ENCODE measurements at places on chromosomes 12 and 14. TPM values are rescaled to one million over a fixed set of nuclear protein-coding genes. Genes with fewer than 3 reads are reported as not detected.

FAM234B gene
- polyA plus RNA-seq: 9.6 TPM

KRT84 gene
- polyA plus RNA-seq: not detected

ACVRL1 gene
- 29.1 TPM for polyA plus RNA-seq

CFAP251 gene
- polyA plus RNA-seq: 2.9 TPM

DCAF5 gene
- 17.3 TPM for polyA plus RNA-seq

ITGA5 gene
- 11.4 TPM for polyA plus RNA-seq

MORN3 gene
- polyA plus RNA-seq: 1.5 TPM

KCNA5 gene
- 1.8 TPM for polyA plus RNA-seq

ACOT2 gene
- polyA plus RNA-seq: 128 TPM

AHNAK2 gene
- polyA plus RNA-seq: 1.1 TPM

DTX3 gene
- polyA plus RNA-seq: 41.2 TPM

SLC25A21 gene
- 1.3 TPM for polyA plus RNA-seq

DPPA3 gene
- polyA plus RNA-seq: not detected

SCARB1 gene
- 12.3 TPM for polyA plus RNA-seq

AQP2 gene
- 666 TPM for polyA plus RNA-seq

RBM19 gene
- 12.3 TPM for polyA plus RNA-seq

DIO2 gene
- polyA plus RNA-seq: 2.3 TPM

VRTN gene
- polyA plus RNA-seq: not detected

OAS3 gene
- 2.5 TPM for polyA plus RNA-seq

ARHGAP9 gene
- 3.8 TPM for polyA plus RNA-seq

CLEC1A gene
- 5.3 TPM for polyA plus RNA-seq

PLA2G1B gene
- not detected for polyA plus RNA-seq

RASSF8 gene
- 12.0 TPM for polyA plus RNA-seq

EGLN3 gene
- polyA plus RNA-seq: 19.6 TPM

MYO1H gene
- 0.56 TPM for polyA plus RNA-seq

CMA1 gene
- polyA plus RNA-seq: not detected

TPH2 gene
- polyA plus RNA-seq: not detected

CCNT1 gene
- 4.1 TPM for polyA plus RNA-seq

GZMB gene
- 0.86 TPM for polyA plus RNA-seq

ZNF385A gene
- 10.2 TPM for polyA plus RNA-seq

APOF gene
- not detected for polyA plus RNA-seq

CCDC177 gene
- not detected for polyA plus RNA-seq

ATG2B gene
- polyA plus RNA-seq: 3.8 TPM

KCNMB4 gene
- polyA plus RNA-seq: 5.6 TPM

KLRC3 gene
- polyA plus RNA-seq: not detected

MYH6 gene
- polyA plus RNA-seq: 0.13 TPM

IKBIP gene
- polyA plus RNA-seq: 5.9 TPM

SERPINA12 gene
- not detected for polyA plus RNA-seq

RNASE7 gene
- polyA plus RNA-seq: not detected

MANSC4 gene
- not detected for polyA plus RNA-seq

DNAH10 gene
- polyA plus RNA-seq: 0.24 TPM

SERPINA10 gene
- polyA plus RNA-seq: not detected

SLC35F4 gene
- polyA plus RNA-seq: 0.30 TPM

ACSM4 gene
- not detected for polyA plus RNA-seq

KLRC2 gene
- polyA plus RNA-seq: not detected

COX8C gene
- polyA plus RNA-seq: not detected

C14orf132 gene
- polyA plus RNA-seq: 6.0 TPM

TSHR gene
- not detected for polyA plus RNA-seq

DNAI7 gene
- 3.0 TPM for polyA plus RNA-seq

FMNL3 gene
- polyA plus RNA-seq: 6.3 TPM

PLXNC1 gene
- polyA plus RNA-seq: 1.8 TPM

EIF2S3B gene
- not detected for polyA plus RNA-seq

BDKRB1 gene
- polyA plus RNA-seq: 1.5 TPM

CSRNP2 gene
- polyA plus RNA-seq: 8.5 TPM
